ENCODE measurements at places on chromosomes 4 and X.

DNA sequence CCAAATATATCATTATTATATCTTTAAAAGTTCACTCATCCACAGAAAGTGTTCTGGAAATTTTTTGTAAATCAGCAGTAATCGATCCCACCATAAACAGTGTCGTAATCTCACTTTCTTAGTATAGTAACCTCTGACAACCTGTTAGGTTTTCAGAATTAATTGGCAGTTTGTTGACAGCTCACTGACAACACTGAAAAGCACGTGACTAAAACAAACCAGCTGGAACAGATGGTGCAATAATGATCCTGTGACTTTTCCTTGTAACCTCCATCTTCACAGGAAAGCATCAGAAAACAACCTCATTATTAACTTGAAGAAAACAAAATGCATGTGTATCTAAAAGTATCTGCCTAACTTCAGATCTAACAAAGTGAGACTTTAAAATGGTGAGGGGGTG, 48.5 kb downstream of the FSTL5 start:
- DNase-seq = no peak

DNA sequence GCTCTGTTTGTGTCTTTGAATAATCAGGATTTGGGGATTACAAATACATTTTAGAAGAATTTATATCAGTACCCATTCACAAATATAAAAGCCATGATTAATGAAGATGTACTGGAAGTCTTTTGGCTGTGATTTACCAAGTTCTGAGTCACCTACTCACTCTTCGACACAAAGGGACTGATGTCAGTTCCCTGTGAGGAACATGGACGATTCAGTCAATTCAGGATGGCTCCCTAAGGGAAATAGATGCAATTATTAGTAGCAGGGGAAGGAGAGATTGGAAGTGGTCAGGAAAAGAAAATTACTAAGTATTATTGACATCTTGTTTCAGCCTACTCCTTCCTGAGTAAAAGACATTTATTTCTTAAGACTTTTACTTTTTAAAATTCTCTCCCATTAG, 550.7 kb upstream of the SLIT2 start:
- DNase-seq = no peak

GRCh38 chrX:40176351-40177116, 78.8 kb upstream of the BCOR start:
- DNase-seq = no peak

DNA sequence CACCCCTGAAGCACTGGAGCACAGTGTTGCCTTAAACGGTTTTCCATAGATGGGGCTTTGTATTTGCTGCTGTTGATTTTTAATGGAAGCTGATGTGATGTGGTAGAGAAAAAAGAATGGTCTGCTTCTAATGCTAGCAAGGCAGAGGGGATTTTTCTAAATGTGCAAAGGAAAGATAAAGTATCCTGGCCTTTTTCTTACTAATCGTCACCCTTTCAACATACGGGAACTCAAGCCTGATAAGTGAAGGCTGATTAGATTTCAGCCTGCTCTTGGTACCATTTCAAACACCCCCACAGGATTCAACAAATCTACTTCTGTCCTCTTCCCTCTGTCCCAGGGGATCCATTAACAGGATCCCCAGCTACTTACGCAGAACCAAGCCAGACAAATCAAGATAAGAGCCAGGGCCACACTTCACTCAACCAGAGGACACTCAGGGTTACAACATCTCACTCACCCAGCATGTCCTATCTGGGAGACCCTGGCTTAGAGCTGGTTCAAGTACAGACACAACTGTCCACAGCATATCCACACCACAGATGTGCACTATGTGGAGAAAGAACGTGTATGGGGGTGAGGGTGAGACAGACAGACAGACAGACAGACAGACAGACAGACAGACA, 180.0 kb downstream of the SH3KBP1 start:
- DNase-seq = no peak

- DNase-seq = no peak
These were observed 40.9 kb upstream of the NYX start for GRCh38 chrX:41406201-41406600.

GRCh38 chr4:158621729-158622128, 50.0 kb downstream of the C4orf46 start:
- DNase-seq = no peak

GRCh38 chrX:21691512-21692018, 33.4 kb upstream of the KLHL34 start:
- DNase-seq = no peak

- no peak for DNase-seq
These were observed 145.0 kb downstream of the RTL3 start for GRCh38 chrX:78513971-78514738.

- DNase-seq = peak; percentile 23
These were observed 56.0 kb downstream of the SPRY1 start for GRCh38 chr4:123452616-123453015.

DNA sequence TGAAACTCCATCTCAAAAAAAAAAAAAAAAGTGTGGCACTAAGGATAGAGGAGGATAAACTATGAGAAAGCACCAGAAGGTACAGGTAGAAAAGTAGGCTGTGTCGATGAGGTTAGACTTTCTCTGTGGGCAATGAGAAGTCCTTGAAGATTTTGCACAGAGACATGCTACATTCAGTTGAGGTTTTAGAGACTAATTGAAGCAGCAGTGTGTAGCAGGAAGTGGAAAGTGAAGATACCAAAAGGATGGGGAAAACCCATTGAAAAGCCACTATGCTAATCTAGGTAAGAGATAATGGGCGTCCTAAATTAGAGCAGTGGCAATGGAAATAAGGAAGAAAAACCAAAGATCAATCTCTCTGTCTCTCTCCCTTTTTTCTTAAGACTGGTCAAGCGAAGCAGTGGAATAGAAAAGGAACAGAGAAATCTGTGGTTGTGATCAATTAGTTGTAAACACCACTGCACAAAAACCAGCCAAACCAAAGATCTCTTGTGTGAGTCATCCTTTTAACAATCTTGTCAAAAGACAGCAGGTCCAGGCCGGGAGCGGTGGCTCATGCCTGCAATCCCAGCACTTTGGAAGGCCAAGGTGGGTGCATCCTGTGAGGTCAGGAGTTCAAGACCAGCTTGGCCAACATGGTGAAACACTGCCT, 3.5 kb downstream of the SPINK2 start:
- DNase-seq = no peak

- DNase-seq = no peak
These were observed 7.8 kb downstream of the PNMA3 start for GRCh38 chrX:153064061-153064460.

DNA sequence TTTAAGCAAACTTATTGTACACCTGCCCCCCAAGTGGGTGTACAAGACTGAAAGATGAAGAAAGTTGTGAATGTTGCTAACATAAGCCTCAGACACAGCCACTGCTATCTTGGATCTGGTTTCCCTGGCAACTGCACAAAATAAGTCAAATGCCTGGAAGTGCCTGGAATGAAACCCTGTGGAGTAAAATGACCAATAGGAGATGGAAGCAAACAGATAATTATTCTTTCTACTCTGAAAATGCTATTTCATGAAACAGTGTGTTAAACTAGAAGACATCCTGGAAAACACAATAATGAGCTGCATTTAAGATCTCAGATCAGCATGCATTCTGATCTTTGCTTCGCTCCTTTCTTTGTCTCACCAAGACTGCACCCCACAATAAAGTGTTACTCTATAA, 1016.0 kb downstream of the ARAP2 start:
- no peak for DNase-seq

DNA sequence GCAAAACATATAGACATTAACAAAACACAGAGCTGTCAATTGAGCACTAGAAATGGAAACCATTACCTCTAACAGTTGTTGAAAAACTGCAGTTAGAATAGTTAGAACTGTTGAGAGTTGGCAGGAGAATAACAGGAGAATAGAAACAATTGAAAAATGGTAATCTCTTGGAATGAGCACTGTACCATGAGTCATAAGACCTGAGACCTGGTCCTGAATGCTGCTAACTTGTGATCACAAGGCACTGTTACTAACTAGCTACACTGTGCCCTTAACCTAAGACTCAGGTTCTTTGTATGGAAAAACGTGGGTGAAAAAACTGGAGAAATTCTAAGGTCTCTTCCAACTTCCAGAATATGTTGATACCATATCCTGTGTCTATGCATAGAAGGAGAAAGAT, 29.3 kb downstream of the FAM114A1 start:
- DNase-seq = no peak

- DNase-seq = no peak
These were observed 16.8 kb downstream of the SMIM20 start for GRCh38 chr4:25930731-25931354.

GRCh38 chr4:188869581-188869980, 730.3 kb downstream of the TRIML1 start:
- DNase-seq = no peak

GRCh38 chr4:102730968-102731533, 29.7 kb downstream of the MANBA start:
- DNase-seq = no peak

GRCh38 chr4:22991576-22991975, 298.8 kb downstream of the GBA3 start:
- DNase-seq = no peak

DNA sequence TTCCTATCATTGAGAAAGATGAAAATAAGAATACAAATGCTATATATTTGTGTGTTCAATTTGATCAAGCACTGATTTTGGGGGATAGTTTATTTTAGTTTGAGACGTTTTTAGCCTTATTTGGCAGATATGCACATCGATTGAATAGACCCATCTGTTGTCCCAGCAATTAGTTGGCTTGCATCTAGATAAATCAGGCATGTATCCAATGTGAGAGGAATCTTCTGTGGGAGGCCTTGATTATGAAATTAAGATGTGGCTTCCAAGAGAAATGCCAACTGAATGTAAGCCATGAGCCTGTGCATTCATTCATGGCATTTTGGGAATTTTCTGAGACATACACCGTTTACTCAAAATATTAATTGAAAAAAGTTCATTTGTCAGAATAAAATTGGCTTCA, 623.1 kb downstream of the TECRL start:
- no peak for DNase-seq

GRCh38 chr4:133581996-133582619, 433.0 kb downstream of the PCDH10 start:
- DNase-seq = no peak

Data from SW 1271 (cell line).